ENCODE measurements at places on chromosomes 5 and 9. TPM values are rescaled to one million over a fixed set of nuclear protein-coding genes. Genes with fewer than 3 reads are reported as not detected.

Gene GM2A
- total RNA-seq, result 23.3 TPM

Gene QRFP
- total RNA-seq, result not detected

Gene PLPP6
- 8.0 TPM for total RNA-seq

Gene MCCC2
- 43.1 TPM for total RNA-seq

Gene ZNF300
- total RNA-seq, result 0.61 TPM

Gene SPINK1
- total RNA-seq, result not detected

Gene OR1J2
- not detected for total RNA-seq

Gene GNA14
- not detected for total RNA-seq

Gene GABRG2
- total RNA-seq, result 0.75 TPM

Data from T-helper 2 cell treated with Interferon-gamma antibody and Interleukin-4, amounts not matched to agents 100 ng/mL and 5 ng/mL, for 36 hours (primary cell).